ENCODE measurements at places on chromosomes 2 and 18. TPM values are rescaled to one million over a fixed set of nuclear protein-coding genes. Genes with fewer than 3 reads are reported as not detected.

DNA sequence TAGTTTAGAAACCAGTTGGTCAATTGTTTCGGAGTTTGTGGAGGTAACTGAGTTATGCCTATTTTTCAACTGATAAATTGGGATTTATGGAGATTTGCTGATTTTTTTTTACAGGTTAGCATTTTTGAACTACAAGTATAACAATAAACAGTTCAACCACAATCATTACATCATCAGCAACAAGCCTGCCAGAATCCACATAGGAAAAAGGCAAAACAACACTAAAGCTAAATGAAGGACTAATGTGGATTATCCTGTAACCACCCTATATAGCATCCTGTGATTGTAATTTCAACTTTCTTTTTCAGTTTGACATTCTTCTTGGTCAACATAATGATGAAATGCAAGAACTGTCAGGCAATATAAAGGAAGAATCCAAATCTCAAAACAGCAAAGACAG lies 76.5 kb downstream of the CCDC102B start:
- no peak for DNase-seq

DNA sequence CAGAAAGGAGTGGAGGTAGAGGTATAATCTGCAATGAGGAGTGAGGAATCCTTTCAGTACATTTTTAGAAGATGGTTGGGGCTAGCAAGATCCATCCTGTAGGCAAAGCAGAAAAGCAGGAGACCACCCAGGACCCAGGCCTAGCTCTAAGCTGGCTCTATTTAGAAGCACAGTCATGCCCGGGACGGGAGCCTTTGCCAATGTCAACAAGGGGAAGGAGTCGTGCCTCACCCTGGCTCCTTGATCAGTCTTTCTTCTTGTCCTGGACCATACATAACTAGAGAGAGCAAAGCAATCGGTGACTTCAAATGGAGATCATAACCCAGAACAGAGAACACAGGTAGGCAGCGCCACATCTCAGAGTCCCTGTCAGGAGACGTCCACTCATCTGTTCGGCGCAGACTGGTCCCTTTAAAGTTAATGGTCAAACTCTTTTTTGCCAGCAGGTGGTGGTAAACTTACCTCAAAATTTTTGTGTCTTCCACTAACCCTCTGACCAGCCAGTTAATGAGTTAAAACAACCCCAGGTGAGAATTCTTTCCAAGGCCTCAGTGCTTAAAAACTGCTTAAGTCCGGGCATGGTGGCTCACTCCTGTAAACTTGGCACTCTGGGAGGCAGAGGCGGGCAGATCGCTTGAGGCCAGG lies 8.0 kb downstream of the MC5R start:
- no peak for DNase-seq

Gene IL36G
- polyA plus RNA-seq = 0.67 TPM

- no peak for DNase-seq
These were observed 63.7 kb downstream of the VIL1 start for GRCh38 chr2:218482651-218483050.

DNA sequence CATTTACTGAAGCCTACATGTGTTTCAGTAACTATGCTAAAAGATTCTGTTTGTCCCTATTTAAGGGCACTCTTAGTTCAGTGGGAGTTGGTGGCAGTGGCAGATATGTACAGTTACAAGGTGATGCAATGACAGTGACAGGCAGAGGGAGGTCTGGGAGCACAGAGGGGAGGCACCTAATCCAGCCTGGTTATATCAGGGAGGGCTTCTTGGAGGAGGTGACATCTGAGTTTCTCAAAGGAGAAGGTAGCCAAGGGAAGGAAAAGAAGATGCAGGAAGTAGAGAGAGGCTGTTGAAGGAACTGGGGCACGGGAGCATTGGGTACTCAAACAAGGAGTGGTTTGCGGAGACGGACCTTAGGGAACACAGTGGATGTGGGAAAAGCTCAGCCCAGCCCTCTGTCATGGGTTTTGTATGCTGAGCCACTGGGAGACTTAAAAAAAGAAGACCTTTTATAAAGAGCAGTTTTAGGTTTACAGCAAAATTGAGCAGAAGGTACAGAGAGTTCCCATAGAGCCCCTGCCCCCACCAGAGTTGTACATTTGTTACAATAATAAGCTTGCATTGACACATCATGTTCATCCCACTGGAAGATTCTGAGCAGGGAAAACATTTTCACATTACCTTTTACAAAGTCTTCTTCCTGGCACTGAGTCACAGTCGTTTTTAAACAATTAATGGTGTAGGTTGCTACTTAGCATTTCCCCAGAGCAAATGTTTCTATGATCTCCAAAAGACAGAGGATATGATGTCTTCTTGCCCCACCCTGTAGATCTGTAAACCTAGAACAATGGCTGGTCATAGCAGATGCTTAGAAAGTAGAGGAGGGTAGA lies 83.0 kb upstream of the TAF1B start:
- no peak for DNase-seq

- no peak for DNase-seq
These were observed 286.0 kb downstream of the LPIN1 start for GRCh38 chr2:12032398-12032797.

DNA sequence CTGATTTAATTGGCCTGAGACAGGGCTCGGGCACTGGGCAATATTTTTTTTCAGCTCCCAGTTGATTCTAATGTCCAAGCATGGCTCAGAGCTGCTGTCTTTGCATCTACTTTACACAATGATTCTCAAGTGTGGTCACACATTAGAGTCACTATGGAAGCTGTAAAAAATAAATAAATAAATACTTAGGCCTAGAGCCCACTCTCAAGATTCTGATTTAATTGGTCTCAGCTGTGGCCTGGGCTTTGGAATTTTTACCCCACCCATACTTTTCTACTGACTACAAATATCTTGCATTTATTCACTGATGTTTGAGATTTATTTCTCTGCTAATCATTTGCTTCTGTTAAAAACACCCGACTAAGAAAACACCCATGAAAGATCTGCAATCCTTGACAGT lies 145.7 kb upstream of the SRD5A2 start:
- no peak for DNase-seq

Gene NMUR1
- 0.55 TPM for polyA plus RNA-seq

Gene TFCP2L1
- polyA plus RNA-seq = 68.0 TPM

GRCh38 chr18:22452226-22452668 lies 34.5 kb upstream of the CTAGE1 start:
- DNase-seq = no peak

Gene GAL3ST2
- 0.76 TPM for polyA plus RNA-seq

DNA sequence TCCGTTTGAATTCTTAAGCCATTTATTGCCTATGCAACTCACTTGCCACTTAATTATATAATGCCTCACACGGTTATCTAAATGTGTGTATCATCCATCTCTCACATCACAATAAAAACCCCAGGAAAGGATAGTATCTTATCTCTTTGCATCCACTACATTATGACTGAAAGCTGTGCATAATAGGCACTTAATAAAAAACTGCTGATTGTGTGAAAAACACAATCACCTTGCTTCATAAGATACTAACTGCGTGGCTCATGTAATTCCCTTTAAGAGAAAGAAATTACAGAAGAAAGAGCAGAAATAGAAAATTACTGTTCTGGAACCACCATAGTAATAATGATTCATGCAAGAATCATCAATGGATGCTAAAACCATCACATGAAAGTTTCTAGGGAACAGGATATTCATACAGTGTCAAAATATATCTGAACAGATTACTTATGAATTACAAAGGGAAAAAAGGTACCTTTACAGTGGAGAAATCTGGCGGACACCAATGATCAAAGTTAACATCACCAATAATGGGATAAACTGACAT lies 29.3 kb downstream of the CUL3 start:
- DNase-seq = no peak

Gene TLX2
- 0.07 TPM for polyA plus RNA-seq

DNA sequence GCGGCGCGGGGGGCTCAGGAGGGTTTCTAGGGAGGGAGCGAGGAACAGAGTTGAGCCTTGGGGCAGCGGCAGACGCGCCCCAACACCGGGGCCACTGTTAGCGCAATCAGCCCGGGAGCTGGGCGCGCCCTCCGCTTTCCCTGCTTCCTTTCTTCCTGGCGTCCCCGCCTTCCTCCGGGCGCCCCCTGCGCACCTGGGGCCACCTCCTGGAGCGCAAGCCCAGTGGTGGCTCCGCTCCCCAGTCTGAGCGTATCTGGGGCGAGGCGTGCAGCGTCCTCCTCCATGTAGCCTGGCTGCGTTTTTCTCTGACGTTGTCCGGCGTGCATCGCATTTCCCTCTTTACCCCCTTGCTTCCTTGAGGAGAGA lies 5.2 kb downstream of the PROC start:
- no peak for DNase-seq

All from left kidney (tissue), 8 donors.